Epithelial cell of proximal tubule (primary cell): ENCODE measurements at places on chromosomes 11 and 22. TPM values are rescaled to one million over a fixed set of nuclear protein-coding genes. Genes with fewer than 3 reads are reported as not detected.

DNA sequence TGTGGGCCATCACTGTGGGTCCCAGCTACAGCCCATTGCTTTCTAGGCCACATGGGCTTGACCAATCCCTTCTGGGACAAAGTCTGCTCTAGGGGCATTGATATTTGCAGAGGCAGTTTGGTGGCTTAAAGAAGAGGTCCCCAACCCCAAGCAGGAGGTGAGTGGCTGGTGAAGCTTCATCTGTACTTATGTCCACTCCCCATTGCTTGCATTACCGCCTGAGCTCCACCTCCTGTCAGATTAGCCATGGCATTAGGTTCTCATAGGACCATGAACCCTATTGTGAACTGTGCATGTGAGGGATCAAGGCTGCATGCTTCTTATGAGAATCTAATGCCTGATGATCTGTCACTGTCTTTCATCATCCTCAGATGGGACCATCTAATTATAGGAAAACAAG lies 54.4 kb upstream of the CADM1 start:
- DNase-seq: no peak

DNA sequence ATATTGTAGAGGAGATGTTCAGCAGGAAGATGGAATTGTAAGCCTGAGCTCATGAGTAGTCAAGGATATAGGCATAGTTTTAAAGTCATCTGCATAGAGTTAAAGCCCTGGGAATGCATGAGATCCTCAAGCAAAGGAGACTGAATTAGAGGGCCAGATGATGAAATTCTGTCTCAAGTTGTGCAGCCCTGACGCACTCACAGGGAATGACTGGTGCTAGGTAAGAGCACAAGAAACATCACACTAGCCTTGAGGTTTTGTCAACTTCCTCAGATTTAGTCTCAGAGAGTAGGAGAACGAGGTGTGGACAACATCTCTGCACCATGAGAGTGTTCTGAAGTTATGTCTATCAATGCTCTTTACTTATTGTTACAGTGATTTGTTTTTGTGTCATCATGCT lies 5.8 kb downstream of the RAB38 start:
- DNase-seq: no peak

DNA sequence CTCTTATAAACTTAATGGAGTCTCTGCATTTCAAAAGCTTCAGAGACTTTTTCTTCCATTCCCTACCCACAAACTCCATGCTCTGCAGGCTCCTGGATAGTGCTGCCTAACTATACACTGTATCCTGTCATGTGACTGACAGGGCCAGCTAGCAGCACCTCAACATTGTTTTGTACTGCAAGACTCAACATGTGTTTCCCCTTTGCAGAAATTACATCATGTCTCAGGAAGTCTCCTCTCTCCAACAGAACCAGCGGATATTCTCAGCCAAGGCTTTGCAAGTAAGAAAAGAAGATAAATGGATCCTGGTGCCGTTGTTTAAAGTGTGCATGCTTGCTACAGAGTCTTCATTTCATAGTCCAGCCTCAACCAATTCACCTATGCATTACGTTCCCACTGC lies 164.0 kb upstream of the UBASH3B start:
- DNase-seq: no peak

DNA sequence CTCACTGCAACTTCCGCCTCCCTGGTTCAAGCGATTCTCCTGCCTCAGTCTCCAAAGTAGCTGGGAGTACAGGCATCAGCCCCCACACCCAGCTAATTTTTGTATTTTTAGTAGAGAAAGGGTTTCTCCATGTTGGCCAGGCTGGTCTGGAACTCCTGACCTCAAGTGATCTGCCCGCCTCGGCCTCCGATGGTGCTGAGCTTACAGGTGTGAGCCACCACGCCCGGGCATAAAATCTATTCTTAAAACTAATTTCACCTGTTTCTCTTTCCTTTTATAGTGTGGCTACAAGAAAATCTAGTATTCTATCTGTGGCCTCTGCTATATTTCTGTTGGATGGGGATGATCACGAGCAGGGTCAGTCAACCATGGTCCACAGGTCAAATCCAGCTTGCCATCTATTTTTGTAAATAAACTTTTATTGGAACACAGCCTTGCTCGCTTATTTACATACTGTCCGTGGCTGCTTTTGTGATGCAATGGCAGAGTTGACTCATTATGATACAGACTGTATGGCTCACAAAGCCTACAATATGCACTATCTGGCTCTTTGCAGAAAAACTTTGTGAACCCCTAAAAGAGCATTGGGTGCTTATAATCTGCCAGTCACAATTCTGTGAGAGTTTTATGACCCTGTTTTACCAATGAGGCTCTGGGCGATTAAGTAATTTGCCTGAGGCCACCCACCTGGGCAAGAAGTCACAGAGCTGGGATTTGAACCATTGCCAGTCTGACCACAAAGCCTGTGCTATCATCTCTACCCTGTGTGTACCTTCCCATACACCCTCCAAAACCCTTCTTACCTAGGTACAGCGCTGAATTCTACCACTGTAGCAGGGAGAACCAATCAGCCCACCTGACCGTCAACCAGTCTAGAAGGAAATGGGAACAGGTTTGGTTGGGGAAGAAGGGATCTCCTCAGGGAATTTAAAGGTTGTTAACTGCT lies 28.3 kb downstream of the SLC1A2 start:
- no peak for DNase-seq

DNA sequence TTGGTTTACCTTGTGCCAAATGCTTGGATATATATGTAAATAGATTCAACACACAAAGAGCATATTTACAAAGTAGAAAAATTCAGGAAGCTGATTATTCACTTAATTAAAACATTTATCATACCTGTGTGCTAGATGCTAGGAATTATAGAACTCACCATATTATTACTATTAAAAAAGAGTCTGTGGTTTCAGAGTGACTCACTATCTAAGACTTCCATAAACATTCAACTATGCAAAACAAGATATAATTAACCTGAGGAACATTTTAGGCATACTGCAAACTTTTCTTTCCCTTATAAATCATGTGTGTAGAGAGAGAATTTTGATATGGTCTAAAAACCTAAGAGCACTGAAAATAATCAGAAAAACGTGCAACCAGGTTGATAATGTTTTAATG lies 27.3 kb downstream of the CTSC start:
- no peak for DNase-seq

FOLR2 gene
- total RNA-seq: not detected in 2 replicates

CFAP68 gene
- 20.0 and 29.5 TPM in 2 replicates for total RNA-seq
